AML-193 (cell line): ENCODE measurements at places on chromosomes 5 and 9.
A peak's percentile ranks its signal among the peaks of the same experiment; 100 is the strongest.

DNA sequence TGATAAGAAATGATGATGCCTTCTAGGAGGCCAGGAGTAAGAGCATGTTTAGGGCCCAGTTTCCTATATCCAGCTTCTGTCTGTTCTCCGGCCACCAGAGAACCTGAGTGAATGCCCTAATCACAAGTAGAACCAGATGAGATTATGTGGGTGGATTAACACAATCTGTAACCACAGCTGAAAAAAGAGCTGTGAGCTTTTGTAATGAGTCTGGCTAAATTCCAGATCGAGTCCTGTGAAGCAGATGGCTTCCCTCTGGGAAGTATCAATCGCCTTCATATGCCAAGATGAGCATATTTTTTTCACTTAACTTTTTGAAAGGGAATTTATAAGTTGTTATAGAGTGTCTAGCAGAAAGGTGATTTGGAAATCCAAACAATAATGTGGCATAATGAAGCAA, 99.8 kb downstream of the NNT start:
- no peak for DNase-seq

- DNase-seq = no peak
Observed at GRCh38 chr5:72622170-72622760, 115.1 kb upstream of the ZNF366 start.

GRCh38 chr5:169650701-169651331, 13.7 kb downstream of the DOCK2 start:
- no peak for DNase-seq

DNA sequence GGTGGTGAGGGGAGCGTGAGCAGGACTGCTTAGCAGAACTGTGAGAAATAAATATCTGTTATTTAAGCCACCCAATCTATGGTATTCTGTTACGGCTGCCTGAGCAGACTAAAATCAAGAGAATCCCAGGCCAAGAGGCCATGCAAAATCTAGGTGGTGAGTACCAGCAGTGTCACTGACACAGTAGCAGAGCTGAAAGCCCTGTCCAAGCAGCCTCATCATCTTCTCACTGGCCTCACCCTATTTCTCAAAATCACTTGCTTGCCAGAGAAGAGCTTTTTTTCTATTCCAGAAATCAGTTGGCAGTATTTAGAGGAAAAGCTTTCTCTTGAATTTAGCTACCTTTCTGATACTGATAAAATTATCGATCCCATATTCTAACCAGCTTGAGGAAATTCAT, 68.0 kb downstream of the RETREG1 start:
- DNase-seq = no peak

DNA sequence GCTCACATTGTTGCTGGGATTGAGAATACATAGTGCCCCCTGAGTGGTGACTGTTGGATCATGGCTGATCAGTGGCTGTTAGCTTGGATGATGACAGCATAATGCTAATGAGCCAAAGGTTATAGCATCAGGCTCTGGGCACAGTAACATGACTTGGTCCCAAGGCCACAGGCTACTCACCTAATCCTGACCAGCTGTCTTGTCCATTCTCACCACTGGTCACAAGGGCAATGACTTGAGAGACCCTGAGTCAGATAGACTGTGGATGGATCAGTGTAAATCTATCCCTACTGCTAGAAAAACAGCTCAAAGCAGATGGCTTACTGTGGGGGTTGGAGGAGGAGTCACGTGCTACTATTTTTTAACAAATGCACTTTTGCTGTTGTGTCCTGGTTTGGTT, 74.7 kb downstream of the AOPEP start:
- DNase-seq = no peak

GRCh38 chr5:32627219-32627870, 42.0 kb downstream of the SUB1 start:
- DNase-seq = no peak

DNA sequence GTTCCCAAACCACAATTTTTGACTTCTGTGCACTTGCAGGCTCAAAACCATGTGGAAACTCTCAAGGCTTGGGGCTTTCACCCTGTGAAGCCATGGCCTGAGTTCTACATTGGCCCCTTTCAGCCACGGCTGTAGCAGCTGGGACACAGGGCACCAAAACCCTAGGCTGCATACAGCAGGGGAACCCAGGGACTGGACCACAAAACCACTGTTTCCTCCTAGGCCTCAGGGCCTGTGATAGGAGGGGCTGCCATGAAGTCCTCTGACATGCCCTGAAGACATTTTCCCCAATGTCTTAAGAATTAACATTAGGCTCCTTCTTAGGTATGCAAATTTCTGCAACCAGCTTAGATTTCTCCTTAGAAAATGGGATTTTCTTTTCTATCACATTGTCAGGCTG, 312.1 kb upstream of the TUSC1 start:
- DNase-seq = peak; percentile 21

GRCh38 chr9:132626285-132626684, 43.5 kb downstream of the DDX31 start:
- no peak for DNase-seq

DNA sequence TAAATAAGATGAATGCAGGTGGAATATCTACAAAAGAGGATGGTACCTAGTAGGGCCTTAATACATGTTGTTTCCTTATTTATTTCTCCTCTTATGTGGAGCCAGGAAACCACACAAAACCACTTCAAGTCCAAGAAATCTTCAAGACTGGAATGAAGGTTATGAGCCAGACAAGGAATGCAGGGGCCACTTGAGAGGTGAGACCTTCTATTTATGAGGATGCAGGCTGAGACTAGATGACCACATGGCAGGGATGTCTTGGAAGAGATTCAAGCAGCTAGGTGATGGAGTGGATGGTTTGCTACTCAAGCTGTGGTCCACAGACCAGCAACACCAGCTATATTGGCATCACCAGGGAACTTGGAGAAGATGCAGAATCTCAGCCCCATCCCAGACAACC, 92.2 kb downstream of the TNC start:
- no peak for DNase-seq

DNA sequence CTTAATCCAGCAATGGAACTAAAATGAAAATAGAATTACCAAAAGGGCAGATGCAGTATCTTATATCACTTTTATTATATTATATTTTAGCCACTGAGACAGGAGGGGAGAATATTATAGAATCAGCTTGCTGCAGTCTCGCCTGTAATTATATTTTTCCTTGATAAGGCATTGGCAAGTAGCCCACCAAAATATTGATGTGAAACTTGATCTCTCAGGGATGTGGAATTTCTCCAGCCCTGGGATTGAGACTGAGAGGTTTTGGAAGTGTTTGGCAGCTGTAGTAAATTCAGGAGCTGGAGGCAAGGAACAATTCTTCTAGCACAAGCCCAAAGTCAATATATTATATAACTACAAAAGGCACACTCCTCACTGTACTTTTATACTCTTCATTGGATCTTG, 142.1 kb upstream of the ADAMTSL1 start:
- no peak for DNase-seq

- no peak for DNase-seq
Observed at GRCh38 chr5:98741926-98742325, 31.5 kb upstream of the RGMB start.

DNA sequence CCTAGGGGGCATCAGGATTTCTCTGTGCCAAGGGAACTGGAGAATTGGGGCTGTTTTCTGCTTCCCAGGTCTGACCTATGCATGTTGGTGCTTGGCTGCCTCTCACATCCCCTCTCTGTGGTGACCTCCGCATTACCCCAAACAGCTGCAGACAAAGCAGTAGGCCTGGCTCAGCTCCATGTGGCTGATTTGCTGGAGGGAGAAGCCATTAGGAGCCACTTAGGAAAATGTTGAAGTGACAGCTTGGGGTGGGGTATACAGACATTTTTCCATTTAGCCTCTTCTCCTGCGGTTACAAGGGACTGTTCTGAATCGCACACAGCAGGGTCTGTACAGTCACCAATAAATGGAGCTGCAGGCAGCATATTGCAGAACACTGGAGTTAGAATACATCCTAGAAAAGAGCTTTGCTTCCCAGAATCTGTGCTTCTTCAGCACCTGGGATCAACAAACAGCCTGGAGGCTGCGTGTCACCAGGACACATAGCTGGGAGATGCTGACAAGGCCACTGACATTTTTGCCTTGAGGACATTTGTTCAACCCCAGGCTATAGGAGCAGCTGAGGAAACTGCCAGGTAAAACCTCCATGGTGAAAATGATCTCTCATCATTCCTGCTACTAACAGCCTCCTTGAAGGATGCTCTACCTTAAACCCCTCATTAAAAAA, 335.3 kb downstream of the DIRAS2 start:
- DNase-seq = no peak
